ENCODE measurements at places on chromosomes 5 and 9.

- DNase-seq: no peak
Measured at GRCh38 chr5:160679567-160680309, 172.3 kb downstream of the ATP10B start.

DNA sequence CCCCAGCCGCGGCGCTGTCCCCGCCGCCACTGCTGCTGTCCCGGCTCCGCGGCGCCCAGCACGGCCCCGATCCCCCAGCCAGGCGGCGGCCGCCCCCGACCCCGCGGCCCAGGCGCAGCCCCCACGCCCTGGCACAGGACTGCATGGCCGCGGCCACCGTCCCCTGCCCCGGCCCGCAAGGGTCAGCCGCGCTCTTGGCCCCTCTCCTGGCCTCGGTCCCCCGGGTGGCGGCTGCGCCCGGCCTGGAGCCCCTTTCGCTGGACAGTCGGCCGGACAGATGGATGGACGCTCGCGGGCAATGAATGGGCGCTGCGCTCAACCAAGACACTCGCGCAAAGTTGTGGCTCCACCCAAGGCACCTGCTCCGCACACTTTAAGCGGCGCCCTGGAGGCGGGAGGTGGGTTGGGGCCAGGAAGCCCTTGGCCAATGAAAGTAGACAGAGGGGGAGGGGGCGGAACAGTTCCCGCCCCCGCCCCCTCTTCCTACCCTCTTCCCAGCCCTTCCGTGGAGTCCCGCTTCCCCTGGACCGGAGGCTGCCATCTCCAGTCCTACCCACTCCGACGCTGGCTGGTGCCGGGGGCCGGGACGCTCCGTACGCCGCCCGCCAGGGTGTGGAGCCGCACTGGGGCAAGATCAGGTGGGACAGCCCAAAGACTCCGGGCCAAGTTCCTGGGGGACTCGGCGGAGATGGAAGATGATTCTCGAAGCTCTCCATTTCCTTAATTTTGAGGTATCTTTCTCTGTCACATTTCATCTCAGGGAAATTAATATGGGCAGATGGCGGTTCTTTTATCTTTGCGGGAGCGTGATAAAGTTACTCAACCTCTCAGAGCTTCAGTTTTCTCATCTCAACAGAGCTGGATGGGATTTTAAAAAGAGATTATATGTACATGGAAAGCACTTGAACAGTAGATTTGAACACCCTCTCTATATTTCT lies at the start of gene GLDC:
Gene GLDC, minus strand, starts transcription at position 375 of the 938 bp plus-strand sequence. Its CDS starts 230 bp downstream, at position 145.
- DNase-seq: peak; percentile 57

DNA sequence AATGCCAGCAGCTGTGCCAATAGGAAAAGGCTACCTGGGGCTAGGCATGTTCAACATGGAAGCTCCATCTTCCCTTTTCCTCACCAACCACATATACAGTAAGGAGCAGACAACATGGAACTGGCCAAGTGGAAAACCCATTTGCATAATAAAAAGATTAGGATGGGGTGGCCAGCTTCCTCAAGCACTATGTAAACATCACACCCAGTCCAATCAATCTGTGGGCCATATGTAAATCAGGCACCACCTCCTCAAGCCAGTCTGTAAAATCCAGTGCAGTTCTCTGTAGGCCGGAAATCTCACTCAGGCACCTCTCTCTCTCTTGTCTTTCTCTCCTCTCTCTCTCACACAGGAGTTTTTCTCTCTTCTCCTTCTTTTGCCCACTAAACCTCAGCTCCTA lies 360.2 kb upstream of the GRIA1 start:
- no peak for DNase-seq

DNA sequence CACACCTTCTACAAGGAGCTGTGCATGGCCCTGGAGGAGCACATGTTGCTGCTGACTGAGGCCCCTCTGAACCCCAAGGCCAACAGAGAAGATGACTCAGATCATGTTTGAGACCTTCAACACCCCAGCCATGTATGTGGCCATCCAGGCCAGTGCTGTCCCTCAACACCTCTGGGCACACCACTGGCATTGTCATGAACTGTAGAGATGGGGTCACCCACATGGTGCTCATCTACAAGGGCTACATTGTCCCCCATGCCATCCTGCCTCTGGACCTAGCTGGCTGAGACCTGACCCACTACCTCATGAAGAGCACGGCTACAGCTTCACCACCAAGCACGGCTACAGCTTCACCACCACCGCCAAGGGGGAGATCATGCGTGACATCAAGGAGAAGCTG lies 49.0 kb upstream of the FBXL7 start:
- no peak for DNase-seq

DNA sequence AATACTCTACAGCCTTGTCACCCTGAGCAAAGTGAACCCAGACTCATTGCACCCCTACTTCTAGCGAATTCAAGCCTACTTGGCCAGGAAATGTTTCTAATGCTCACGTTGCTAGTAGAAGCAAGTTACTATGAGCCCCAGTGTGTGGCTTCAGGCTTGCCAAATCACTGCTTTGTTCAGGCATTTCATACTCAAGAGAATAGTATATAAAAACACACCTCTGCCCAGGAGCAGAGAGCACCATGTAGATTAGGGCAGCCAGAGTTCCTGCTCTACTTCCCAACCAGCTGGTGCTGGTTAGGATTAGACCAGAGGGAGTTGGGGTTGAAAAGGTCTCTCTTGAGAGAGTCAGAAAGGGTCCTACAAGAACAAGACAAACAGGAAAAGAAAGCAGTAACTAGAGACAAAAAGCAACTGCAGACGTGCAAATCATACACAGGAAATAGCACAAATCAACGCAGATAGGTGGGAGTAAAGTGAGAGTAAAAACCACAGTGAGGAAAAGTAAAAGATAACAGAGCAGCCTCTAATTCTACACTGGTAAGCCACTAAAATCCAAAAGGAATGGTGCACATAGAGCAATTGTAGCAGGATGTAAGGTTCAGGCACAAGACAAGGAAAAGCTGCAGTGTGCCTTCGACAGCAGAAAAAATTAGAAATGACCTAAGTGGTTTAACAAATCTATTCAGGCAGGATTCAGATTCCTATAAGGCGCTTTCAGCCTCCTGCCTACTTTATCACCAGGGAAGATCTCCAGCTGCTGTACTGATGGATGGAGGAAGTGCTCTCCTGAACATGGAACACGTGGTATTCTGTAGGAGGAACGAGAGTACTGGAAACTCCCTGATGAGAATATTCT lies 49.6 kb upstream of the KIF2A start:
- DNase-seq: no peak

DNA sequence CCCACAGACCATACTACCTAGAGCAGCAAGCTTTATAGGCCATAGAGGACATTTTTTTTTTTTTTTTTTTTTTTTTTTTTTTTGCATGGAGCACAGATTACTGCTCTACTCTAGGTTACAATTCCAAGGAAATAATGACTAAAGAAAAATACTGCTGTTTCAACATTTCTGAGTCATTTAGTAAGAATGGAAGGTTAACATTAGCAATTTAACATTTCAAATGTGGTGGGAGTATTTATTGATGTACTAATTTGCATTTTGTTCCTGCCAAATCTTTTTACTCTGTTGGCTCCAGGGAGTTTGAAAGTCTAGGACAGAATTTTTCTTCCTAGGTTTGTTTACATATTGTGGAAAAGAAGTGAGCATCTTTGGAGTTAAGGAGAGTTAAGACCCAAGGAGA lies 142.1 kb upstream of the CCDC152 start:
- no peak for DNase-seq

- DNase-seq: no peak
Measured at GRCh38 chr5:73305386-73305785, 132.4 kb downstream of the TMEM174 start.

DNA sequence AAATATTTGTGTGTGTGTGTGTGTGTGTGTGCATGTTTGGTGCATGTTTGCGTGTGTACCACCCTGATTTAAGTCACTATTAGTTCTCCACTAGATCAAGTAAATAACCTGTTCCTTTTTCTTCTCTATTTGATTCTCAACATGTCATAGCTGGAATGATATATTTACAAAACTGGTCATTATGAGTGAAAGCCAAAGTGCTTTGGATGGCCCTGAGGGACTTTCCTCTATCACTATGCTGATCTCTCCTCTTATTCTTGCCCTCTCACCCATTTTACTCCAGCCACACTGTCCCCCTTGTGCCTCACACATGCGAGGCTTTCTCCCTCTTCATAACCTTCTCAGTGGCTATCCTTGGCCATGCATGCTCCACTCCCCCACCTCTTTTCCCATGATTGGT lies 144.6 kb upstream of the NMUR2 start:
- DNase-seq: no peak

DNA sequence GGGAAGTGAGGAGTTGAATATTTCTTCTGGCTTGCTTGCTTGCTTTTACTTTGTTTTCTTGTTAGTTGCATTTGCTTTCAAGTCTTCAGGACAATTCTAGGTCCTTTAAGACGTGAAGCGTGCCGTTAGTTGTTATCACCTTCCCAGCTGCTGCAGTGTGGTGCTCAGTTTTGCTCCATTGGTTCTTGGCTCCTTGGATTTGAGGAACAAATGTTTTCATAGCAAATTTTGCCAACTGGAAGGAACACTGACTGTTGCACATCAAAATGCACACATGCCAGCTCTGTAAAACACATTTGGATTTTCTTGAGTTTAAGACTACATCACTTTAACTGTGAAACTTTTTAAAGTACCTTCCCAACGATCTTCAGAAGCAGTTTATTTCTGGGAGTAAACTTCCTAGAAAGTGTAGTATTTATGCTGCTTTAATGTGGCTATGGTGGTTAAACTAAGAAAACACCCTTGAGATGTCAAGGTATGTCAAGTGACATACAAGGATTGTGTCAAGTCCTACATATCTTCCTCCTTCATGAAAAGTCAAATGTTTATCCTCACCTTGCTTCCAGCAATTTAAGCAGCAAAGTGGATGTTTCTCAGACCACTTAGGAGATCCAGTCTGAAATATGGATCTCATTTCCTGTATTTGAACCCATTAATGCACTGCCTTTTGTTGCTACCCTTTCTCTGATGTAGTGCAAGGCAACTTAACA lies 24.9 kb downstream of the MOCS2 start:
- no peak for DNase-seq

DNA sequence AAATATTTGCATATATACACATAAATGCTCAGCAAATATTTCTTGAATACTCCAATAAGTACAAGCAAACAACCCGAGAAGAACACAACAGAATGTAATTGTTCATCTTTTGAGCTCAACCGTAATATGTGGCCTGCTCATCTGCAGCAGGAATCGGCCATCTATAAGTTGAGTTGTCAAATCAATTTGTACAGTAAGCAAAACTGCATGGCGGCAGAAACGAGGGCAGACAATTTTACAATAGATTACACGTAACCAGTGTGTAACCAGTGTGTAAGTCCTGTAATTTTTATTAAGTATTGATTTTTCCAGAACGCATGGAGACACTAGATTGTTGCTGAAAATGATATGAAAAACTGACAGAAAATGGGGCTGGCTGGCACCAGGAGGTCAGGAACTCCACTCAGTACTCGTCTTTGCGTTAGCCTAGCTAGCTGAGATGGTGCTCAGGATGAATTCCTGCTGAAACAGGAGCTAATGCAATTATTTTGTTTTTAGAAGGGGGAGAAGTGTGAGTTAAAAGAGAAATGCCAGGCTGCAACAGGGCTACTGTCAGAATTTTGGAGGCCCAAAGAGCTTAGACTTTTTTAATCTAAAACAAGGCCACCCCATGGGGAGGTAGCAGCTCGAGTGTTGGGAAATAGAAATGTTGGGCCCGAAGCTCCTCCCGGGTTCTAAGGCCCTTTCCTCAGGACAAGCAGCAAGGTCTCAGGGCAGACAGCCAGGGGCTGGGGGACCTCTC lies 682 bp downstream of the DHX29 start:
- no peak for DNase-seq

GRCh38 chr9:79973627-79974026 lies 401.9 kb downstream of the TLE4 start:
- DNase-seq: no peak

DNA sequence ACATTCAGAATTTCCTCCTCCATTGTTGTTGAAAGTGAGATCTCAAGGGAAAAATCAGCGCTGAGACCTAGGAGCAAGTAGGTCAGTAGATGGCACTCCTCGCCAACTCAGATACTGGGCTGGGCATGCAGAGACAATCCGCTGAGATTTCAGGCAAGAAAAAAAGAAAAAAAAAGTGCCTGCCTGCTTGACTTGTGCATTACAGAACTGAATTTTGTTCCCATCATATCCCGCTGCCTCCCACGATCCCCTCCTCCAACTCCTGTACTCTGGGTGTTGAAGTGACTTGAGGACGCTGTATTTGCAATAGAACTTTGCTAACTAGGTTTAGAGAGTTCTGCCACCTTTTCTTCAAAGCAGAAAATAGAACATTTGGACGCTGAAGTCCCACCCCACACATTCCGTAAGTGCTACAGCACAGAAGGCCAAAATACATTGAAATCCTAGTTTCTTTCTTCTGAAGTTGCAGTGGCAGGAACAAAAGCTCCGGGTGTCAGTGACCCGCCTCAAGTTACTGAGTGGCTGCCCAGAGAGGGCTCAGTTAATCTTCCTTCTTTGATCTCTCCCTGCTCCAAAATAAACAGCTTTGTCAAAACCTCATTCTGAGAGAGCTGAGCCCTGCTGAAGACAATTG lies 265.8 kb downstream of the MLLT3 start:
- DNase-seq: peak; percentile 29

DNA sequence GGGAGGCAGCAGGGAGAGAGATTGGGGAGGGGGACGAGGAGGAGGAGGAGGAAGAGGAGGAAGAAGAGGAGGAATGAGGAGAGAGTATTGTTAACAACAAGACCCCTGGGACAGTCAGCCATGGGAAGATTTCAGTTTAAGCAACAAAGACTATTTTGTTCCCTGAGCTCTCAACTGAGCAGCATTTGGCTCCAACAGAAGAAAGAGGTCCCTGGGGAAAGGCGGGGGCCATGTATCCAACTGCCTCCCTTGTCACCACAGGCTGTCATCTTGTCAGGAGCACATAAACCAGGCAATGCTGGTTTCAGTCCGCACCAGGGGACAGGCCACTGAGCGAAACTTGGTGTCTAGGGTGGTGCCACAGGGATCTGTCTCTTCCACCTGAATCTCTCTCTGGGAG lies 316.1 kb downstream of the TLE1 start:
- no peak for DNase-seq

DNA sequence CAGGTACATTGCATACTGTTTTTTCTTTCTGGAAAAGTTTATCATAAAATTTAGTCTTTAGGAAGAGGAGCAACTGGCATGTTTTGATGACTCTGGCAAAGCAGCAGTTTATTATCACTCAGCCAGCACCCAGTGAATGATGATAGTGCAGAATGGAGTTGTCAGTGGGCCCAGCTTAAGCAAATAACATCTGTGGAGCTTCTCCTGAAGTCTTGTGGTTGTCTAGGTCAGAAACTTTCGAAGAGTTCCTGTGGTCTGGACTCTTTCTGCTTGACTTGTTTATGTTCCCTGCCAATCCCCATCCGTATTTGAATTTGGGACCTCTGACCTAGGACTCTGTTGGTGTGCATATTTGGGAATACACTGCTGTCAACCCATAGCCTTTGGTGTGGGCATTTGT lies 38.1 kb upstream of the C5orf47 start:
- DNase-seq: no peak

DNA sequence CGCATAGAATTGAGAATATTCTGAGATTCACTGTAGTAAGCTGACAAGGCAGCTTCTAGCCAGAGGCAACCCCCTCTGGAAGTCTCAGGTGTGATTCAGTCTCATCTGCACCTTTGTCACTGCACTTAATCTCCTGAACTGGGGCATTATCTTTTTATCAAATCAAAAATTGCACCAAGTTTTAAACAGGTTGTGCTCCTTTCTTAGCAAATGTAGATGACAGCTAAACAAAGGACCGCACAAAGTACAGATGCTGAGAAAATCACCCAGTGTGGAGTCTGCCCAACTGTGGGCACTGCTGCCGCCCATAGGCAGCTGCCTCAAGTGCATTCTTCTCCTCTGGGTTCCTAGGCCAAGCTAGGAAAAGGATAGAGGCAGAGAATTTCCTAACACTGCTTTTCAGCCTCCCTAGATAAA lies 51.1 kb downstream of the STARD4 start:
- no peak for DNase-seq

All from C1 segment of cervical spinal cord (tissue), 14 donors.